ENCODE measurements at places on chromosomes 3 and 15.

DNA sequence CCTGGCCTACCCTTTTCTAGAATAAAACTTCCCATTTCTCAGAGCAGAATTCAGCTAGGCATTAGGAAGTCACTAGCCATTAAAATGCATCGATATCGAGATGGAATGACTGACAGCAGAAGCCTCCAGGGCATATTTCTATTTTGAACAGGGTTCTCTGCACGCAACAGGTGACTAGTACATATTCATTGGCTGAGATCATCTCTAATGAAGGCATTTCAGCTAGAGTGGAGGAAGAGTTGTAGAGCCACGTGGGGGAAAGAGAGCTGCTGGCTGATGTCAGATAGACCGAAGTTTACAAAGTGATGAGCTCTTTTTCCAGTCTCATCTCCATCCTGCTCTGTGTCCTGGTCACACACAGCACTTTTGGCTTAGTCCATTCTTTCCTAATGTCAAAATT lies 7.5 kb downstream of the TMEM40 start:
- no peak for DNase-seq

GRCh38 chr3:6301626-6302025 lies 559.3 kb upstream of the GRM7 start:
- no peak for DNase-seq

DNA sequence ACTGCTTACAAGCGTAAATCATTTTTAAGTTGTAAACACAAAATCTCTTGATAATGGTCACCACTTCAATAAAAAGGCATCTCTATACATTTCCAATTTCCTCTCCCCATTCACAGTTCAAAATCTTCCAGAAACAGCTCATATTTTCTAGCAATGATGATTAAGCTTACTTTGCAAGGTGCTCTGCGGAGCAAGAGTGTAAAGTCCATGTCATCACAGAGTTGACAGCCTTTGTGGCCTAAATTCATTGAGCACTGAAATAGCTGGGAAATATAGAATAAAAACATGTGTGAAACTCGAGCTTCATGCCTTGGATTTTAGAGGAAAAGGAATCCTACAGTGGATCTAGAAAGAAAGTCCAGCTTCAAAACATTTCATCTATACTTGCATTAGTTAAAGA lies 41.8 kb upstream of the ARPP21 start:
- no peak for DNase-seq

DNA sequence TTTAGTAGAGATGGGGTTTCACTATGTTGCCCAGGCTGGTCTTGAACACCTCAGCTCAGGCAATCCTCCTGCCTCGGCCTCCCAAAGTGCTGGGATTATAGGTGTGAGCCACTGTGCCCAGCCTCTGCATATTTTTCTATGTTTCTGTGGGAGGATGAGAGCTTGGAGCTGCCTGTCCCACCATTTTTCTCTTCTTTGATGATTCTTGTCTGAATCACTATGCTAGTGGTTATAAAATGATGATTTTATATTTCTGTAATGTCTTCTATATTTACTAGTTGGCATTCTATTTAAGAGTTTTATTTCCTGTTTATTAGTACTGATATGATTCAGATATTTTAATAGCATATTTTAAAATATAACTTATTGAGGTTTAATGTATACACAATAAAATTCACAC lies 69.7 kb downstream of the CHCHD6 start:
- DNase-seq: no peak

GRCh38 chr3:197023998-197024651 lies 5.5 kb downstream of the MELTF start:
- peak; percentile 6 for DNase-seq

GRCh38 chr3:118466795-118467330 lies 567.8 kb downstream of the IGSF11 start:
- no peak for DNase-seq

- no peak for DNase-seq
Observed at GRCh38 chr3:187809612-187809991, 64.3 kb upstream of the BCL6 start.

DNA sequence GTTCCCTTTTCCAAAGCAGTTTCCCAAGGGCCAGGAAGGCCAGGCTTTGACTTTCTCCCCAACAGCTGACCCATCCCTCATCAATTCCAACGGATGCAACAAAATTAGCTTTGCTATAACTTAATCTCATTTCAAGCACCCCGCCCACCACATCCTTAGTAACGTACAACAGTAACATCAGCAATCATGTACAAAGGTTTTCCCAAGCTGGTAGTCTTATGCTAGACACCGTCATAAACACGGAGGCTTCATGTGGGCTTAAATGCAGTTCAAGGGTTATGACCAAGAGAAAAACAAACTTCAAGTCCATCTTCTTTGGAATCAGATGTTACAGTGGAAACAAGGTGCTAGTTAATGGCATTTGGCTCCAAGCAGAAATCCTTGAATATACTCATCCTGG lies 66.6 kb downstream of the EOMES start:
- DNase-seq: no peak

DNA sequence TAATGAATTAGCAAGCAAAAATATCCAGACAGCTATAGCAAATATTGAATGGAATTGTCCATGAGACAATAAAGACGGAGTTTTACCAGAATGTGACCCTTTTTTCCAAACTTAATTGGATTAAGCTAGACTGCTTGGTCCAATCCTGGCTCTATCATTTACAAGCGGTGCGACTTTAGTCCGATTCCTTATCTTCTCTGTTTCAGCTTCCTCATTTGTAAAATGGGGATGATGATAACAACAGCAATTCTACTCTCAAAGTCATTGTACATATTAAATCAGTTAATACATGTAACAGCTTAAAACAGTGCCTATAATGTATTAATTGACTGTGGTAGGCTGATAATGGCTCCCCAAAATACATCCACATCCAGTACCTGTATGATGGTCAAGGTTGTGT lies 62.1 kb upstream of the CRBN start:
- DNase-seq: no peak

- DNase-seq: no peak
Observed at GRCh38 chr3:45100981-45101407, 45.2 kb downstream of the CDCP1 start.

- DNase-seq: no peak
Observed at GRCh38 chr3:144771381-144771870, 799.8 kb downstream of the DIPK2A start.

DNA sequence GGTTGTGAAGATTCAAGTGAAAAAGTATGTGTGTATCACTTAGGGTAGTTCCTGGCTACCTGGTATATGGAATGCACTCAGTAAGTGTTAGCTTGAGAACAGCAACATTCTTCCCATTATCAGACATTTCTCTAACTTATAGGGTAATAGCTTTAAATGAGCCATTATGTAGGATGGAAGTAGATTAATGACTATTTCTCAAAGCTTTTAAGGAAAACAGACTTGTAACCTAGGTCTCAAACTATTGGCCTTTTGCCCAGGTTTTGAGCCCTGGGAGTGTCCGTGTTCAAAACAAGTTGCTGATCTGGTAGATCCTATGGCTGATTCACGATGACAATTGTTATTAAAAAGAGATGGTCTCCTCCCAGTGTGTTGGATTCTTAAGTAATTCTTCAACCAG lies 129.1 kb upstream of the UMPS start:
- DNase-seq: no peak

GRCh38 chr3:55597641-55598040 lies 110.5 kb upstream of the WNT5A start:
- no peak for DNase-seq

DNA sequence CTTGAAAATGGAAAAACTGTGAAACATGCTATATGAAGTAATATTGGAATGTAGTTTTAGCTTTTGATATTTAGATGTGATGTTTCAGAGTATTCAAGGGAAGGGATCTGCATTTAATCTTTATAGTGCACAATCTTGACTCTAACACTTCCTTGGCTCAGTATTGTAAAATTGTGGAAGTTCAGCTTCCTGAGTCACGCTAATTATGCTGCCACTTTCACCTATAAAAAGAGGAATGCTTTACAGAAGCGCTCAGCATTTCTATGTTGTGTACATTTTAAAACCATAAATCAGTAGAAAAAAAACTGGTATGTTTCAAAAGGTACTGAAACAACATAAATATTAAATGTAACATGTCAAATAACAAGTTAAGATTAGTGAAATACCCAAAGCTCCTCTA lies 32.6 kb downstream of the SERPINI2 start:
- DNase-seq: no peak

All from ELF-1 (cell line).